ENCODE measurements at places on chromosomes 16 and 17. TPM values are rescaled to one million over a fixed set of nuclear protein-coding genes. Genes with fewer than 3 reads are reported as not detected.

The KRTAP3-2 gene
- total RNA-seq = not detected

The TMC7 gene
- total RNA-seq = 0.33 TPM

The HS3ST4 gene
- not detected for total RNA-seq

The TMEM219 gene
- 89.3 TPM for total RNA-seq

The PRPF8 gene
- total RNA-seq = 236 TPM

The KRTAP2-3 gene
- 2.6 TPM for total RNA-seq

The LGALS9C gene
- not detected for total RNA-seq
